ENCODE measurements at places on chromosomes 1 and 21. TPM values are rescaled to one million over a fixed set of nuclear protein-coding genes. Genes with fewer than 3 reads are reported as not detected.

- no peak overlapping the region for H3K27ac ChIP-seq
- H3K36me3 ChIP-seq: no peaks in the 10 kb centered on the region
- H3K4me3 ChIP-seq: no peak overlapping the region
- H3K27me3 ChIP-seq: no peaks in the 10 kb centered on the region
These were observed 101.5 kb upstream of the IFFO2 start for GRCh38 chr1:19057784-19058475.

DNA sequence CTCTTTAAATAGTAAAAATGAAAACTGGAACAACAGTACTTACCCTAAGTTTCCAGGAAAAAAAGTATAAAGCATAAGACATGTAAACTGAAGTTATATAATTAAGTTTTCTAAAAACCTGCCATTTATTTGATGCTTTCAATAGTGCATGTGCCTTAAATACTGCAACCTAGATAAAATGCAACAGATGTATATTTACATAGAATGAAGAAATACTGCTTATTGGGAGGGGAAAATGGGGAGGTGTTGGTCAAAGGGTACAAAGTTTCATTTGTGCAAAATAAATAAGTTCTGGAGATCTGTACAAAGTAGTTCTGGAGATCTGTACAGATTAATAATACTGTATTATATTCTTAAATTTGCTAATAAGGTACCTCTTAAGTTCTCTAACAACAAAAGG is 68.6 kb downstream of the PRPF38A start:
- H3K27me3 ChIP-seq: no peaks in the 10 kb centered on the region
- peaks cover 3% of the 10 kb centered on the region for H3K4me1 ChIP-seq
- no peak overlapping the region for H3K27ac ChIP-seq
- no peak for DNase-seq
- H3K36me3 ChIP-seq: peaks cover 55% of the 10 kb centered on the region

HRNR gene
- not detected for total RNA-seq

- no peak overlapping the region for H3K27ac ChIP-seq
- no peak for DNase-seq
- H3K4me1 ChIP-seq: no peaks in the 10 kb centered on the region
- no peak overlapping the region for H3K4me3 ChIP-seq
- H3K36me3 ChIP-seq: no peaks in the 10 kb centered on the region
- H3K27me3 ChIP-seq: no peaks in the 10 kb centered on the region
These were observed 2.4 kb downstream of the TMPRSS3 start for GRCh38 chr21:42393443-42393950.

DNA sequence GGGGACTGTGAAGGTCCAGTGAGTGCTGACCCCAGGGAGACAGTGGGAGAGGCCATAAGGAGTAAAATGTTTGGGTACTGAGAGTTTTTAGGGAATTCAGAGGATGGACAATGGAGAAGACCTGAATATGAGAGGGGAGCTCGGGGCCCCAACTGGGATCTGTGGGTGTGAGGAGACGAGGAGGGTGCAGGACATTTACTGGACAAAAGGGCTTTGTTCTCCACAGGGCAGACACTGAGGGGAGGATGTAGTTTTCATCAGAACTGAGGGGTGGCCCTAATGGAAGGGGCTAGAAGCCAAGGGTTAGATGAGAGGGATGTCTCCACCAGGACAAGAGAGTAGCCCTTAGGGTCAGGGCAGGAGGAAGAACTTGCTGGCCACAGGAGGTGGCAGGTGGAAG is 30.0 kb downstream of the TMCC2 start:
- H3K4me3 ChIP-seq: no peak overlapping the region
- no peak for DNase-seq
- H3K27ac ChIP-seq: no peak overlapping the region
- no peaks in the 10 kb centered on the region for H3K27me3 ChIP-seq

SPATA21 gene
- total RNA-seq: not detected

- no peak overlapping the region for H3K27ac ChIP-seq
- H3K4me3 ChIP-seq: no peak overlapping the region
- H3K27me3 ChIP-seq: no peaks in the 10 kb centered on the region
- no peaks in the 10 kb centered on the region for H3K36me3 ChIP-seq
These were observed 137.3 kb downstream of the SLC30A10 start for GRCh38 chr1:219790834-219791615.

- H3K4me3 ChIP-seq: no peak overlapping the region
- DNase-seq: no peak
- no peaks in the 10 kb centered on the region for H3K36me3 ChIP-seq
- H3K27ac ChIP-seq: no peak overlapping the region
These were observed 15.9 kb downstream of the INKA2 start for GRCh38 chr1:111723091-111723806.

C1orf74 gene
- 2.4 TPM for total RNA-seq

GRCh38 chr1:64173336-64173940 is 30.0 kb upstream of the UBE2U start:
- DNase-seq: no peak
- H3K36me3 ChIP-seq: peaks cover 15% of the 10 kb centered on the region
- H3K4me3 ChIP-seq: no peak overlapping the region
- H3K4me1 ChIP-seq: no peaks in the 10 kb centered on the region
- H3K27ac ChIP-seq: no peak overlapping the region

Data from tibial nerve (tissue), 4 donors.